ENCODE measurements at places on chromosomes 1 and 21. TPM values are rescaled to one million over a fixed set of nuclear protein-coding genes. Genes with fewer than 3 reads are reported as not detected.

The ALG6 gene
- total RNA-seq = 27.6 TPM

The OR2L5 gene
- not detected for total RNA-seq

The ARL8A gene
- 71.6 TPM for total RNA-seq

The FMO4 gene
- total RNA-seq = 0.85 TPM

The TTLL10 gene
- 1.7 TPM for total RNA-seq

The CNR2 gene
- total RNA-seq = 0.05 TPM

The GCSAML gene
- total RNA-seq = not detected

The MFAP2 gene
- total RNA-seq = not detected

The CELA2B gene
- total RNA-seq = not detected

The UBE4B gene
- total RNA-seq = 36.5 TPM

The OR2T29 gene
- not detected for total RNA-seq

The TMPRSS2 gene
- 0.07 TPM for total RNA-seq

The PRDM16 gene
- 0.05 TPM for total RNA-seq

The RGS4 gene
- total RNA-seq = not detected

The CLDN19 gene
- not detected for total RNA-seq

The MEX3A gene
- total RNA-seq = 0.07 TPM

The KCNAB2 gene
- total RNA-seq = 295 TPM

The MORN1 gene
- 5.8 TPM for total RNA-seq

Data from T-helper 1 cell treated with Interleukin-12 subunit alpha and Interleukin-12 subunit beta and Interleukin-4 antibody, amounts not matched to agents 30 ng/mL and 1 ng/mL, for 36 hours (primary cell).